ENCODE measurements at places on chromosomes 5 and 9. TPM values are rescaled to one million over a fixed set of nuclear protein-coding genes. Genes with fewer than 3 reads are reported as not detected.

The DAPK1 gene
- 18.2 TPM for polyA plus RNA-seq

The FOXI1 gene
- not detected for polyA plus RNA-seq

The SGCD gene
- 0.35 TPM for polyA plus RNA-seq

DNA sequence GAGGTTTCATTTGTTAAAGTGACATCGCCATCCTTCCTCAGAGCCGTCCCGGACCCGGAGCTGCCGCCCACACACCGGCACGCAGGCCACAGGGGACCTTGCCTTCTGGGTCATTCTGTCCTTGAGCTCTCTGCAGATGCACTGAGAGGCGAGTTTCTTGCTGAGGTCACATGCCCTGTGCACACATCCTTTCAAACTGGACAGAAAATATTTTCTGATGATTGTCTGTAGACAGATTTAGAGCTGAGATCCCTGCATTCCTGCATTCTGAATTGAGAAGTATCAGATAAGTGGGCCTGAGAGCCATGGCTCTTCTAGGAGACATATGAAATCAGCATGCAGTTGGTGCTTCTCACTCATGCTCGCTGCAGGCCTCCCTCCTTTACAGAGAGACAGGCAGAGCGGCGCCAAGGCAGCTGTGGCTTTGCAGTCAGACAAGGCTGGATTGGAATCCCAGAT, 25.4 kb downstream of the BOD1 start:
- no peaks in the 10 kb centered on the region for H3K36me3 ChIP-seq
- DNase-seq, result no peak
- no peaks in the 10 kb centered on the region for H3K4me1 ChIP-seq

GRCh38 chr9:16883586-16883985, 13.1 kb upstream of the BNC2 start:
- no peaks in the 10 kb centered on the region for H3K27me3 ChIP-seq
- no peak for DNase-seq
- H3K4me3 ChIP-seq, result no peak overlapping the region
- no peaks in the 10 kb centered on the region for H3K4me1 ChIP-seq
- H3K36me3 ChIP-seq, result no peaks in the 10 kb centered on the region

The ITGA1 gene
- 50.1 TPM for polyA plus RNA-seq

The C9orf153 gene
- polyA plus RNA-seq, result 0.26 TPM

Data from liver (tissue), 10 donors.